HS-5 (cell line): ENCODE measurements at places on chromosomes 5 and 9.

DNA sequence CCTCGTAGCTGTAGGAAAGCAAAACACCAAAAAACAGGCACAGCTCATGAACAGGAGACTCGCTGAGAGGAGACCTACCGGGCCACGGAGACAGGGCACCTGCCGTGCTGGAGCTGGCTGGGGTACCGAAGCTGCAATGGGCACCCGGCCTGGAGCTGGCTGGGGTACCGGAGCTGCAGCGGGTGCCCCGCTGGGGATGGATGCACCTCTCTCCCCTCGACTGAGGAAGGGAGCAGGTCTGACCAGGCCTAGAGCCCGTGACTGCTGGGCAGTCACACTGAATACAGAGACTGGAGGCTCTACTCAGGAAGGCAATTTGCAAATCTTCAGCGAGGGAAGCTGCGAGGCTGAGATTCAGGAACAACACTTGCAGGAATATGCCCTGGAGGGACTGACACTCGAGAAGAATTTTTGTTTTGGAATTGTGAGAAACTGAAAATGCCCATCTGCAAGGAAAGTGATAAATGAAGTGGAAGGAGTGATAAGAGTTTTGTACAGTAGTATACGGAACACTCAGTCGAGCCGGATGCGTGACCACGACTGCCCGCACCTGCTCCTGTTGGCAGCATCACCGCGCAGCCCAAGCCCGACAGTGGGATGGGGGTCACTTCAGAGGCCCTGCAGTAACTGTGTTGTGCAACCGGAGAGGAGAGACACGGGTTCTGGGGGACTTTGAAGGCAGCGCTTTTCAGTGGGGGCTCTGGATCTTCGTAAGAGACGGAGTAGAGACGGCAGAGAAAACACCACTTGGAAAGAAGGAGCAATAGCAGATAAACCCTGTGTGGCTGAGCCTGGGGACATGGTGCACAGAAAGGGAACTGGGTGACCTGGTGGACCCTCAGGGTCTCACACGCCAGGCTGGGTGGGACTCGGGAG is 27.9 kb upstream of the LPCAT1 start:
- no peak for DNase-seq

- no peak for DNase-seq
These were observed 291.0 kb downstream of the FBXL17 start for GRCh38 chr5:108090946-108091345.

DNA sequence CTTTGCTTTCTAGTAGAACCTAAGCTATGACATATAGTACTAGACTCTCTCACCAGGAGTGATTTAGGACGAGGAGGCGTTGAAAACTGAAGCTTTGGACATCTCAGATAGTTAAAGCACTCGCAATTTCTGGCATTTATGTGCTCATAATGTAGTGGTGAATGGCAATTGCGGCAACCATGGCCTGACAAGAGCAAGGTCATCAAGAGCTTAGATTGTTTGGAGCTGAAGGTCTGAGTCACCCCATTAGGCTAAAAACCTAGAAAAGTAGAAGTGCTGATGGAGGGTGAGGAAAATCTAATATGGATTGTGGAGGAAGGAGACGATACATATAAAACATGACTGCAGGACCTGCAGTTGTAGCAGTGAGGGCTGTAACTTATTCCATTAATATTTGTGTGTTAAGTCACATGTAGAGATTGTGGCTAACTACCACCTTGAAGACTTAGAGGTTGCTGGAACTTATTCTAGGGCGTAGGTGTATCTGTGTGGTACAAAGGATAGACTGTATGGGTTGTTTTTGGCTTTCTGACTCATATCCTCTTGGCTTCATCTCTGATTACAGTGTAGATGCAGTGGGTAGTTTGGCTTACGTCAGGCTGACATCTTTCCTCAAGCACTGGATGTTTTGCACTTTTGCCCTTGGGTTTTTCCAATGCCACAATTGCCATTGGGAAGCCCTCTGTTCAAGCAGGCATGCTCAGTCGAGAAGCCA is 138.9 kb upstream of the CDKN2B start:
- DNase-seq: no peak

DNA sequence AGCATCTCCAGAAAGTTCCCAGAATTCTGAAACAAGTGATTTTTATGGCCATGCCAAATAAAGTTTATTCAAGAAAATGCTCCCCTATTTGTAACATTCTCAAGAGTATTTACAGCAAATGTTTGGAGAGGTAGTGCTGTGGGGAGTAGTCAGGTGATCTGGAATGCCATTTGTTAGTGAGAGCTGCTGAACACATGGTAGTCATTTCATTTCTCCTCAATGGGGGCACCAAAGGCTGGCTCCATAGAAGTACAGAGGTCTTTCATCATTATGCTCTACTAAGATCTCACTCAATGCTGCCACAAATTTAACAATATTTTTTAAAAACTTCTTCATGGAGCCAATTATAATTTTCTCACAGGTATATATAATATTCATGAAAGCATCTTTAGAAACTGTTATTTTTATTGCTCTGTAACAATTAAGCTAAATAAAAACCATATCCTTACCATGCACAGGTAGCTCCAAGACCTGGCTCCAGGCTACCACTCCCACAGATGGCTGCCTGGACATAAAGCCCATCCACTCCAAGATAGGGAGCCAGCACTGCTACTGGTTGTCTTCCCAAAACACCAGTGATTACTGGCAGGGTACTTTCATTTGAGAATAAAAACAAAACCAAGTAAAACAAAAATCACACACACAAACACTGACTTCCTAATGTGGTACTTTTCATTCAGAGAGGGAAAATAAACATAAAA is 200.8 kb downstream of the PLK2 start:
- no peak for DNase-seq

- no peak for DNase-seq
These were observed 7.8 kb downstream of the JADE2 start for GRCh38 chr5:134533115-134533815.

GRCh38 chr5:174793684-174794328 is 69.4 kb downstream of the MSX2 start:
- no peak for DNase-seq

- DNase-seq: no peak
These were observed 325.4 kb downstream of the KDM4C start for GRCh38 chr9:7083192-7083591.

DNA sequence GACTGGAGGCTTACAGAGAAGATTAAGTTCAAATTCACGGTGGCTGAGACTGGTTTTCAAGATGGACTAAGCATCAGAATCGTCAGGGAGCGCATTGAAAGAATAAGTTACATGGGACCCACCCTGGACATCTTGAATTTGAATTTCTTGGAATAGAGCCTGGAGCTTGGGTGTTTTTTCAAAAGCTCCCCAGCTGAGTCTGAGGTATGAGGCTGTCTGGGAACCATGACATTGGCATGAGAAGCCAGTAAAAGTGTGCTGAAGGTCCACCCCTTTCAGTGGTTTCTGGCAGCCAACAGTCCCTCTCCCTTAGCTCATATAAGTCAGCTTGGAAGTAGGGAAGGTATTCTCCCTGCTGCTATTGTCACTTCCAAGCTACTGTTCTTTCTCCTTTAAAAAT is 97.8 kb downstream of the MAST4 start:
- DNase-seq: no peak

GRCh38 chr9:134434894-134435506 is 108.7 kb downstream of the RXRA start:
- DNase-seq: peak; percentile 33

DNA sequence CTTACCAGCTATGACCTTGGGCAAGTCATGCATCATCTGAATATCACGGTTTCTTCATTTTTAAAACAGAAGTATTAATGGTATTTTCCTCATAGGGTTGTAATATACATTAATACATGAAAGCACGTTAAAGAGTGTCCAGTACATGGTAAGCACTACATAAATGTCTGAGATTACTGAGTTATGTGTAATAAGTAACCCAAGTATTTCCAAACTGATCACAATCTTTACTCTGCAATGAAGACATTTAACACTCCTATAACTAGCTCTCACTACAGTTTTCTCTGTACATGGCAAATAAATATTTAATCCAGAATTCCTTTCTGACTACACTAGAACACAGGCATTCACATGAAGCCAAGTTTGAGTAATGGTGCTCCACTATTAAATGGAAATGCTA is 4.0 kb downstream of the GLDC start:
- DNase-seq: no peak

- no peak for DNase-seq
These were observed 51.7 kb upstream of the MYO10 start for GRCh38 chr5:16987776-16988175.

DNA sequence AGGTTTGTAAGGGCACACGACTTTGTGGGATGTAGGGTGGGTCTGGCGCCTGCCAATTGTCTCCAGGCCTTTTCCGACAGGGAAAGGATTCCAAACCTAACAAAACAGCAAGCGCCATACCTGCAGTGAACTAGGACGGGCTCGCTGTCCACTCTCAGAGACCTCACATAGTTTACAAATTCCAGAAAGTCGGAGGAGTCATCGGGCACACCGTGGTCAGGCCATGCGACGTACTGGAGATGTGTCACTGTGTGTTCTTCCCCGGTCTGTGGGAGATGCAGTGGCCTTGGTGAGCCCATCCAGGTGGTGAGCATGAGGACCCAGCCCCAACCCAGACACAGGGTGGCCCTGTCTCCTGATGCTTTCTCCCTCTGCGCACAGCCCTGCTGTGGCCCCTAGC is 61.3 kb upstream of the EPB41L4B start:
- DNase-seq: no peak

- DNase-seq: no peak
These were observed 43.8 kb downstream of the NDFIP1 start for GRCh38 chr5:142152384-142152732.

DNA sequence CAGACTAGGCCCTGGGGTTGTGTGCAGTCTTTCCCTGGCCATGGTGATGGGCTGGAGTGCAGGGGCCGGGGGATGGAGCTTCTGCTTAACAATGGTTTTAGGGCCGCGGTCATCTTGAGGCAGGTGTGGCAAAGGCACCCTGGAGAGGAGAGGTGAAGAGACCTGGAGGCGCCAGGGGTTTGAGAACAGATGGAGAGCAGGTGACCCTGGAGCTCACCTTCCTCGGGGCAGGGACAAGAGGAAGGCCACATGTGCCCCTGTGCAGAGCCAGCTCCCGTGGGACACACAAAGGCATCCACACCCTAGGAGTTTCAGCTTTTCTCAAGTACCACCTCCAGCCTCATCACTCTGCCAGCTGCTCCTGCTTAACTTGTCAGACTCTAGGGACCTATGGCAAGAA is 46.4 kb upstream of the SH3GL2 start:
- no peak for DNase-seq

- no peak for DNase-seq
These were observed 21.1 kb downstream of the BNIP1 start for GRCh38 chr5:173165177-173166016.

GRCh38 chr9:107883496-107884124 is 394.0 kb upstream of the KLF4 start:
- DNase-seq: no peak

GRCh38 chr9:36029765-36030528 is 6.8 kb upstream of the RECK start:
- DNase-seq: peak; percentile 96

GRCh38 chr9:75230469-75230868 is 142.2 kb downstream of the OSTF1 start:
- no peak for DNase-seq

DNA sequence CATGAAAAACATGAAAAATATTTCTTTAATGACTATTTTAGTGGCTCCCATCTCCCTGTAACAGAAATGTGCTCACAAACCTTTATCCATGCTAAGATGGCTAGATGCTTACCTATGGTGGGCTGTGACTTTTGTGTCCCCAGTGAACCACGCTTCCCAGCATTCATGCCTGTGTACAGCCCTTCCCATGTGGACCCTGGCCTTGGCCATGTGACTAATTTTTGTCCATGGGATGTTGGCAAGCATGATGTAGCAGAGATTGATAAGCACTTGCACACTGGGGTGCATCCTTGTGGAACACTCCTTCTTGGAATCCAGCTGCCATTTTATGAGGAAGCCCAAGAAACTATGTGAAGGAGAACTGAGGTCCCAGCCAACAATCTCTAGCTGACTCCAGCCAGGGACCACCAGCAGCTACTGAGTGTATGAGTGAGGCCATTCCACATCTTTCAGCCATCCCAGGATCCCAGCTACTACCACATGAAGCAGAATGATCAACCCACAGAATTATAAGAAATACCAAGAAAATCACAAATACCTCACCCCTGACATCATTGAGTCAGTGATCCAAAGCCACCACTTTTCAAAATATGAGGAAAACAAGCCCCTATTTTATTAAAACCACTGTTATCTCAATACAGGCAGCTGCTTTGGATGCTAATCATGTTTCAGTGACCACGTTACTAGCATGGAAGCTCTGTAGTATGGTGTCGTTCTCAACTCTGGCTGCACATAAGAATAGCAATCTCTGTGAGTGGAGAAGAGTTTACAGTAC is 16.1 kb upstream of the RAI14 start:
- no peak for DNase-seq

DNA sequence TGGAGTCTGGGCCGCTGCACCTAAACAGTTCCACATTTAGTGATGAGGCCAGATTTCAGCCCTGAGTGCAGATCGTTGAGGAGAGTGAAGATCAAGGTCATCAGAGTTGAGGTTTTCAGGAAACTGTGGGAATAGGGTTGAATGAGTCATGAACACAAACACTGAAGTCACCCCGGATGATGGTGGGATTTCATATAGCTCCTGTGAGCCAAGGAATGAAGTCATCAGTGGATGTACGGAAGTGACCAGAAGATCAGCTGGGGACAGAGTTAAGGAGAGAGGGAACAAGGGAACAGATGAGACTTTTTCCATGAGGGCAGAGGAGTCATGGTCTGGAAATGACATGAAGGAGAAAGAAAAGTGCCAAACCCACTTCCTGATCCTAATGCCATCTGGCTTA is 36.5 kb downstream of the PALM2AKAP2 start:
- peak; percentile 99 for DNase-seq

DNA sequence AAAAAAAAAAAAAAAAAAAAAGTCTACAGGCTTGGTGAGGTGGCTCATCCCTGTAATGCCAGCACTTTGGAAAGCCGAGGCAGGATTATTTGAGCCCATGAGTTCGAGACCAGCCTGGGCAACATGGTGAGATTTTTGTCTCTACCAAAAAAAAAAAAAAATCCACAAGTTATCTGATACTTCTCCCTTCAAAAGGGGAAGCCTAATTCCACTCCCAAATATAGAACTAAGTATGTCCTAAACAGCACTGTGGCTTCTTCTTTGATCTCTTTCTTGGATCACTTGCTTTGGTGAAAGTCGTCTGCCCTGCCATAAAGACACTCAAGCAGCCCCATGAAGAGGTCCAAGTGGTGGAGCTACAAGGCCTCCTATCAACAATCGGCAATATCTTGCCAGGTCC is 18.8 kb upstream of the STING1 start:
- no peak for DNase-seq

DNA sequence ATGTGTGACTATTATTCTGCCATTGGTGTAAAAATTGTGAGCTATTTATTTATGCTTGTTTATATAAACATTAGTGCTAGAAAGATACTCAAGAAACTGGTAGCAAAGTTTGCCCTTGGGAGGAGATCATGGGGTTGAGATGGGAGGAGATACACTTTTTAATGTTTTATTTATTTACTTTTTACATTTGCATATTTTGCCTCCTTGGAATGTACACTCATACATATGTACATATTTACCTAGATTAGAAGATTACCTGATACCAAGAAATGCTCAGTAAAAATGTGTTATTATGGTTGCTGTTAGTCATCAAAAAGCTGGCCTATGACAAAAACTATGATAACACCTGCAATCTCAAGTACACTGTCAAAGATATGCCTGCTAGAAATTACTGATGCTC is 195.2 kb downstream of the KCTD16 start:
- no peak for DNase-seq

GRCh38 chr5:180339583-180340183 is 13.5 kb downstream of the GFPT2 start:
- DNase-seq: no peak

- no peak for DNase-seq
These were observed 382.9 kb downstream of the GLIS3 start for GRCh38 chr9:3916984-3917383.
